Peyer's patch (tissue), 4 donors: ENCODE measurements at places on chromosomes 1 and 21.

GRCh38 chr1:74396933-74397332, 115.5 kb downstream of the LRRC53 start:
- no peak for DNase-seq

DNA sequence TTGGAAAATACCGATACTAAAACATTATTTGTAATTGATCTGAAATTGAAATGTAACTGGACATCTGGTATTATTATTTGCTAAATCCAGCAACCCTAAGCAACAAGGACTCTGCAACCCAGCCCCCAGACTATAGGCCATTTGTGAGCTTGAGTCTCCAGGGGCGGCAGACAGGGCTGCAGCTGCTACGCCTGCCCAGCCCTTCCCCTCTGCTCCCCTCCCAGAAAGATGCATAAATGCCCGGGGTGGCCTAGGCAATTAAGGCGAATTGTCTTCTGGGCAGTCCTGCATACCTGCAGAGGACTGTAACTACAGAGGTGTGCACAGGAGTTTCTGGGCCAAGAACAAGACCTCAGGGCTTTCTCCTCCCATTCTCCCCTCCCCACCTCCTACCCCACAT, 41.2 kb upstream of the LBR start:
- DNase-seq, result no peak

DNA sequence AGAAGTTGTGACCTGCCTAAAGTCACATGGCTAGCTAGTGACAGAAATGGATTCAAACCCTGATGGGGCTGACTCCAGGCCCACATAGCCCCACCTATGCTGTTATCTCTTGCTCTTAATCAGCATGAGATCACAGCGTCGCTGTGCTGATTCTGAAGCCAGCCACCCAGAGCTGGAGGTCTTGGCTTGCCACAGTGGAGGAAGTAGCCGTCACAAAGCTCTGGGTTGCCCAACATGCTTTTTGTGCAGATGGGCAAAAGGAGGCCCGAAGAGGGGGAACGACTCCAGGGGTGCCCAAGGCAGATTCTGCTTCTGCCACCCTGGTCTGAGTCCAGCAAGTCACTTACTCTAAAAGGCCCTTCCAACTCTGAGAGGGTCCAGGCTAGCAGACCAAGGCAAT, 14.7 kb upstream of the MFSD2A start:
- DNase-seq, result no peak

GRCh38 chr1:93864175-93864574, 14.8 kb downstream of the DNTTIP2 start:
- no peak for DNase-seq

GRCh38 chr1:201551877-201552731, 13.2 kb downstream of the NAV1 start:
- no peak for DNase-seq

- DNase-seq, result no peak
Measured at GRCh38 chr1:60695716-60696171, 386.6 kb upstream of the NFIA start.

DNA sequence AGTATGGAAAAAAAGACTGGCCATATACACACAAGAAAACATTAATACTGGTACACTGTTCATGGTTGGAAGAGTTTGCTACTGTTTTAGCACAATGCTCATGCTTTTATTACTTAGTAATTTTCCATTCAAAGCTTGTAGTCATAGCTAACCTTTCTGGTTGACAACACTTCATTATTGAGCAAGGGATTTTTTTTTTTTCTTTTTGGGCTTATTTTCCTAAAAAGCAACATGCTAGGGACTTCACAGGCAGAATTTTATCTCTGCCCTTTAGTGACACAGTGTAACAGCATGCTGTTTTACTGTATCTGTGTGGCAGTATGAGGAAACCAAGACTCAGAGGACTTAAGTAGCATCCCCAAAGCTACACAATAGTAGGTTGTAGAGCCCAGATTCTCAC, 58.5 kb downstream of the FGGY start:
- DNase-seq, result no peak

- no peak for DNase-seq
Measured at GRCh38 chr1:24635195-24635843, 7.8 kb upstream of the SRRM1 start.
